ENCODE measurements at places on chromosomes 7 and 10. TPM values are rescaled to one million over a fixed set of nuclear protein-coding genes. Genes with fewer than 3 reads are reported as not detected.

The PARD3 gene
- total RNA-seq = 38.7 TPM

The GIMAP6 gene
- total RNA-seq = not detected

The AS3MT gene
- 5.2 TPM for total RNA-seq

- no peak for DNase-seq
These were observed 15.6 kb upstream of the TNRC18 start for GRCh38 chr7:5439209-5439571.

The ZNF786 gene
- total RNA-seq = 6.1 TPM

DNA sequence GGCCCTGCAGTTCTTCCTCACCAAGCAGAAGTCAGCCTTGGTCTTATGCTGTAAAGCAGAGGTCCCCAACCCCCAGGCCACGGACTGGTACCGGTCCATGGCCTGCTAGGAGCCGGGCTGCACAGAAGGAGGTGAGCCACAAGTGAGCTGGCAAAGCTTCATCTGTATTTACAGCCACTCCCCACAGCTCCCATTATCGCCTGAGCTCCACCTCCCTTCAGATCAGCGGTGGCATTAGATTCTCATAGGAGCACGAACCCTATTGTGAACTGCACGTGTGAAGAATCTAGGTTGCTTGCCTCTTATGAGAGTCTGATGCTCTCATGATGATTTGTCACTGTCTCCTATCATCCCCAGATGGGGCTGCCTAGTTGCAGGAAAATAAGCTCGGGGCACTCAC lies 87.6 kb upstream of the NEBL start:
- no peak for DNase-seq

DNA sequence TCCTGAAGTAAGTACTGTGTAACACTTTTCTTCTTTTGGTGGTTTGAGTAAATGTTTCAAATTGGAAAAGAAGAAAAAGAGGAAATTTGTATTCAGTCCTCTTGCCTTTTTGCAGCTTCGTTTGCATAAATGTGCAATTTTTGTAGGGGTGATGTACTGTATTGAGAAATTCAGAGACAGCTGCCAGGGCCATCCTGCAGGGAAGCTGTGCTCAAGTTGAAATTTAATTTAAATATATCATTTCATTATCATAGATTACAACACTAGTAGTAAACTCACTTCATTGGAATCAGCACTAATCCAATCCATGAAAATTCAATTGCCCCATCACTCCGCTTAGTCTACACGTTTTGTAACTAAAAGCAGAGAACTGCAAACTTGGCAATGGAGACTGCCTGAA lies 415.4 kb downstream of the DNAJB9 start:
- no peak for DNase-seq

- DNase-seq = no peak
These were observed 50.9 kb downstream of the CCDC3 start for GRCh38 chr10:12950583-12951128.

The ZWINT gene
- total RNA-seq = 28.0 TPM

The ZNF800 gene
- total RNA-seq = 19.3 TPM

Measured in fibroblast of villous mesenchyme (primary cell).